ENCODE measurements at places on chromosomes 5 and 9.
A peak's percentile ranks its signal among the peaks of the same experiment; 100 is the strongest.

GRCh38 chr5:64566310-64566916 is 60.6 kb downstream of the RGS7BP start:
- DNase-seq, result no peak

DNA sequence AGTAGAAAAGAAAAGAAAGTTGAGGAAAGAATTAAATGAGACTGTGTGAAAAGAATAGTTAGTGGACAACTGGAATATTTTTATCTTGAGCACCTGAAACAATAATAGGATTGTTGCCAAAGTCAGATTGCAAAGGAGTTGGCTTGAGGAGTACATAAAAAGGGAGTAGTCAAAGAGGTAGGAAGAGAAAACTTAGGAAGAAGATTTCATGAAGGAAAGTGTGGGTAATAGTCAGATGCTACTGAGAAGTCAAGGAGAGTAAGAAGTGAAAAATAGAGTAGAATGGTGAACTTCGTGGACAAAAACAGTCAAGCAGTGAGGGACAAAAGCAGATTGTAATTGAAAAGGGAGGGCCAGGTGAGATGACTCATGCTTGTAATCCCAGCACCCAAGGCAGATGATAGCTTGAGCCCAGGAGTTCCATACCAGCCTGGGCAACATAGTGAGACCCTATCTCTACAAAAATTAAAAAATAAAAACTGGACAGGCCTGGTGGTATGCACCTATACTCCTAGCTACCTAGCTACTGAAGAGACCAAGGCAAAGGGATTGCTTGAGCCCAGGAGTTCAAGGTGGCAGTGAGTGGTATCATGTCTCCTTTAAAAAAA is 178.9 kb downstream of the NIPBL start:
- DNase-seq, result no peak

DNA sequence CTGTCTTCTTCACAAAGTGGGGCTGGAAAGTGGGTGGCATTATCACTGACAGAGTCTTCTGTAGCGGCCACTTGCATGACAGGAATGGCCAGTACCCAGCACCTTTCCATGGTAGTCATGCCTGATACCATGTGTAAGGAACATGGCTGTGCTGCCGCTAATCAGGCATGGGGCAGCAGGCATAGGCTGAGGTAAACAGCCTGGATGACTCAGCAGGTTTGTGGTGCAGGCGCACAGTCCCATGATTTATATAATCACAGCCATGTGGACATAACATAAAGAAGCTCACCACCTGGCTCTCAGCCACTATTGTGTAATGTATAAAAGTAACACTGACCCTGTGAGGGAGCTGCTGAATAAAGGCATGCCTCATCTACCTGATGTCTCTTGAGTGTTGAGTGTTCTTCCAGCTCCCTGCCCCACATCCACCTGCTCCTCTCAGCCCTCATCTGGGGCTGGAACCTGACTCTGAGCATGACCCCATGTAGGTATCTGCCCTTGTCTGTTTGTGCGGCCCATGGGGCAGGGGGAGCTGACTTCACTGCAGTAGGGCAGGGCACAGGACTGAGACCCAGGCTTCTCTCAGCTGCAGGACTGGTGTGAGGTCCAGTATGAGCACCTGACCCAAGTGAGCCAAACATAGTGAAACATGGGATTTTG is 13.2 kb upstream of the ICE1 start:
- DNase-seq, result no peak

GRCh38 chr9:94176608-94177007 is 82.5 kb upstream of the ZNF169 start:
- no peak for DNase-seq

GRCh38 chr5:136242136-136242535 is 49.2 kb upstream of the SMIM32 start:
- DNase-seq, result no peak

DNA sequence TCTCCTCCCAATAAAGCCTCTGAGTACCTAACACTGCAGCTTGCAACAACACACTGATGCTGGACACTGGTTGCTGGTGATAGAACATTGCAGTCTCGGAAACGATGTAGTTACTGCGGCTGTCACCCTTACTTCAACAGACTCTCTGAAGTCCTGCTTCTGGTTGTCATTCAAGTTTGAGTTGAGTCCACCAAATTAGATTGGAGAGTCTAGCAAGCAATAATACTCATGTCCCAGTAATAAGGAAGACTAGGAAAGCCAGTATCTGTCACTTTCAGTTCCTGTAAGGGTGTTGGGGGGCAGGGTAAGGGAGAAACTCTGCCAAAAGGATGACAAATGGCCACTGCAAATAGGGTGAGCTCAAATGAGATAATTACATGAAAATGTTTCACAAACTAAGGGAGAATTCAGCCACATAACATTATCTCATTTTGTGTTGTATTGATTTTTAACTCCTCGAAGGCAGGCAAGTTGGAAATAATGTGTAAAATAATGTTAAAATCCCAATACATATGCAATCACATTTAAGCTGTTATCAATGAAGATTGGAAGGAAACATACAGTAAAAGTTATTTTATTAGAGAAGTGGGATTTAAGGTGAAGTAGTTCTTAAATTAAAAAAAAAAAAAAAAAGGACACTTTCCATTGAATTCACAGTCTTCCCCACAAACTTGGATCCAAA is 849 bp upstream of the IFT74 start:
- DNase-seq, result no peak

GRCh38 chr9:137604345-137605086 is 970 bp upstream of the ARRDC1 start:
- DNase-seq, result no peak

- no peak for DNase-seq
Measured at GRCh38 chr5:123422433-123423277, 548 bp downstream of the CEP120 start.

DNA sequence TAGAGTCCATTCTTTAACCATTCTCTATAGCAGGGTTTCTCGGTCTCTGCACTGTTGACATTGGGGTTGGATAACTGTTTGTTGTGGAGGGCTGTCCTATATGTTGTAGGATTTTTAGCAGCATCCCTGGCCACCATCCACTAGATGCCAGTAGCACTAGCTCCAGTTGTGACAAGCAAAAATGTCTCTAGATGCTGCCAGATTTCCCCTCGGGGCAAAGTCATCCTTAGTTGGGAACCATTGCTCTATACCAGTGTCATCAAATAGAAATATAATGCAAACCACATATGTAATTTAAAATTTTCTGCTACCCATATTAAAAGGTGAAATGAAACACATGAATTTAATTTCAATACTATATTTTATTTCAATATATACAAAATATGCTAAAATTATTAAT is 2.9 kb downstream of the TTC23L start:
- no peak for DNase-seq

- DNase-seq, result no peak
Measured at GRCh38 chr5:110644357-110644756, 82.1 kb downstream of the TMEM232 start.

DNA sequence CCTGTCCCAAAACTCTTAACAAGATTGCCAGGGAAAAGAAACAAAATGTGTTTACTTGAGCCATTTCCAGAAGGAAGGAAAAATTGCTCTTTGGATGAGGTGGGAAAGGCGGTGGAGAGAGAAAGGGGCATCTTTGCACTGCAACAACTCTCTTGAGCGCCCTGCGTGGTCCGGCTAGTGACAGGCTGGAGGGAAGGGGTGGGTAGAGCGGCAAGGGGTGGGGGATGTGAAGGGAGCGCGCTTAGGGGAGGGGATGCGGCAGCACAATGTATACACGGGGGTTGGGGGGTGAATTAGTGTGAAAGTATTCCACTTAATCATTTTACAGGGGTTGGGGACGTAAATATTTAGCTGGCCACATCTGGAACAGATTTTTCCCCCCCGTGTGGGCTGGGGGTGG is 1.3 kb downstream of the FGF10 start:
- DNase-seq, result no peak

GRCh38 chr5:9519537-9519936 is 26.3 kb downstream of the SEMA5A start:
- DNase-seq, result no peak

DNA sequence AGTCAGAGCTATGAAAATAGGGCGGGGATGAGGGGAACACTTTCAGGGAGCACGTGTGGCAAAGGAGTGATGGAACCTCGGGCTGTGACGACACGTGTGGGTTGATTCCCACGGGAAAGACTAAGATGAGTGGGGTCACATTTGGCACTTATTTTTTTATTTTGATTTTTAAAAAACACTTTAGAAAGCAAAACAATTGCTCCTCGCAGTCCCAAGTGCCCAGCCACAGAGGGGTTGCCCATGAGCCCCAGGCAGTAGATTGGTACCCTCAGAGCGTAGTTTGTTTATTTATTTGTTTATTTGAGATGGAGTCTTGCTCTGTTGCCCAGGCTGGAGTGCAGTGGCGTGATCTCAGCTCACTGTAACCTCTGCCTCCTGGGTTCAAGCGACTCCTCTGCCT is 69.7 kb downstream of the WNK2 start:
- DNase-seq, result no peak

DNA sequence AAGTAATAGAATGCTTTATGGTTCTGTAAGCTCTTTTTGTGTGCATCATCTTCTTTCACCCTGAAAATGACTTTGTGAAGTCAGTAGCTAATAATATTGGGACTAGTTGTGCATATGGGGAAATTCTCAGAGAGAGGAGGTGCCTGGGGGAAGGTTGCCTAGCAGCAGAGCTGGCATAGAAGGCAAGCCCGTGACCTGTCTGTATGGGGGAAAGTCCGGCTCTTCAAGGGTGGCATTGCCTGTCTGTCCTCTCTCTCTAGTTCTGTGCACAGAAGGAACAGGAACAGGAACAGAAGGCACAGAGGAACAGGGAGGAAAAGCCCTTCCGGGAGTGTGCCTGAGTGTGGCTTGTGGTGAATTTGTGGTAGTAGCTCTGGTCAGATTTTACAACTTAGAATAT is 33.1 kb downstream of the SH3GL2 start:
- DNase-seq, result no peak

- peak; percentile 24 for DNase-seq
Measured at GRCh38 chr9:34957492-34958410, at the start of gene PHF24. TSS of gene PHF24 (plus strand) at chr9:34958285. CDS start at chr9:34971299, 13,014 bp downstream.

- DNase-seq, result no peak
Measured at GRCh38 chr5:72452515-72453245, 54.5 kb downstream of the ZNF366 start.

All from progenitor cell of endocrine pancreas (in vitro differentiated cells).